Left hindlimb (tissue), 1 donor: ENCODE measurements at places on chromosomes 1 and 21.
A peak's percentile ranks its signal among the peaks of the same experiment; 100 is the strongest.

DNA sequence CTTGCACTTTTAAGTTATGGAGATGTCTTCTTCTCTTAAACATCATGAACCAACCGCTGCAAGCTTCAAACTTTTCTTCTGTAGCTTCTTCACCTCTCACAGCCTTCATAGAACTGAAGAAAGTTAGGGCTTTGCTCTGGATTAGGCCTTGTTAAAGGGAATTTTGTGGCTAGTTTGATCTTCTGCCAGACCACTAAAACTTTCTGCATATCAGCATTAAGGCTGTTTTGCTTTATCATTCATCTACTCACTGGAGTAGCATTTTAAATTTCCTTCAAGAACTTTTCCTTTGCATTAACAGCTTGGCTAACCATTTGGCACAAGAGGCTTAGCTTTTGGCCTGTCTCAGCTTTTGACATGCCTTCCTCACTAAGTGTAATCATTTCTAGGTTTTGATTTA lies 43.0 kb upstream of the RGL1 start:
- no peak for DNase-seq

DNA sequence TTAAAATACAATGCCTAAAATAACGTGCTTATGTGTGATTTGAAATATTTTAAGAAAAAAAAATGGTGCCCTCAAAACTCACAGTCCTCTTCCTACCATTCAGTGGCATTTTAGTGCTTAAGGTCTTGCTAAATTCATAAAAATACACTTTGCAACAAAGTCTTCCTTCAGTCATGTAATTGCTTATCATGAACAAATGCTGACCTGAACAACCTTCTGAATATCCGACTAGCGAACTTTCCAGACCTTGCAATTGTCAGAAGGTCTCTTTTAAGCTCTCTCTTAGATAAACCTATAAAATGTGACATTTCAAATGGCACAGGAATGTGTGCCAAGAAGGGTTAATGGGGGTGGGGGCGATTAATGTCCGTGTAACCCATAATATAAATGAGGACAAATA lies 858 bp downstream of the BRINP3 start:
- no peak for DNase-seq

GRCh38 chr1:23564529-23565122 lies 5.3 kb upstream of the ID3 start:
- no peak for DNase-seq

- DNase-seq = no peak
These were observed 14.8 kb downstream of the ATP1B1 start for GRCh38 chr1:169121146-169121923.

GRCh38 chr1:33321178-33321577 lies 280 bp upstream of the A3GALT2 start:
- DNase-seq = no peak

DNA sequence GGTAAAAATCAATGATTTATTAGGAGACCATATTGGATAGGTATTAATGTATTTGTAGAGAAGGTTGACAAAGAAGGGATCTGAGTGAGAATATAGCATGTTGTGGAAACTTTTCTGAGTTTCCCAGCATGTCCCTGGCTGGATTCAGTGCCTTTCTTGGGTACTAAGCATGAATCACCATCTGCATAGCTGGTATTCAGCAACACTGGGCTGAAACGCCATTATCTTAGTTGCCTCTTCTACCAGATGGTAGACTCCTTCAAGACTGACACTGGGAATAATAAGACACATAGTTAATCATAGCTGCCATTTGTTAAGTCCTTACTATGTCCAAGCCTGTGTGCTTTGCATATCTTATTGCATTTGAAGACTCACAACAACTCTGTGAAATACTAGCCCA lies 45.5 kb downstream of the ATP5PF start:
- DNase-seq = no peak

- DNase-seq = no peak
These were observed 102.6 kb downstream of the KIAA0319L start for GRCh38 chr1:35454616-35455015.

GRCh38 chr1:156291226-156292061 lies 4.0 kb downstream of the GLMP start:
- DNase-seq = peak; percentile 90

- DNase-seq = peak; percentile 30
These were observed 6.2 kb downstream of the DNMT3L start for GRCh38 chr21:44255511-44255981.

DNA sequence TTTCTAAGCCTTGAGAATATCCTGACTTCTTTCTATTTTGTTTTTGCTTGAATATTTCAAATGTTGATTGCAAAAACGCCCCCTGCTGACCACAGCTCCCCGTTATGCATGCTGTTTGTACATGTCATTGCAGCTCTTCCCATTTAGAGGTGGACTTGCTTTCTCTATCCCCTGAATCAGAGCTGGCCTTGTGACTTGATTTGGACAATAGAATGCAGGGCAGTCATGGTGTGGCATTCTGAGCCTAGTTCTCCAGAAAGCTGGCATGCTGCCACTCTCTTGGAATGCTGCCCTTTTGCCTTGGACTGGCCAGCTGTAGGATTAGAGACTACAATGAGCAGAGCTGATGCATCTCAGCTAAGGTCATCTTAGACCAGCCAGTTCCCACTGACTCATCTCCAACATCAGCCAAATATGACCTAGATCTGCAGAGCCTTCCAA lies 1561.5 kb downstream of the MRPL39 start:
- peak; percentile 82 for DNase-seq

DNA sequence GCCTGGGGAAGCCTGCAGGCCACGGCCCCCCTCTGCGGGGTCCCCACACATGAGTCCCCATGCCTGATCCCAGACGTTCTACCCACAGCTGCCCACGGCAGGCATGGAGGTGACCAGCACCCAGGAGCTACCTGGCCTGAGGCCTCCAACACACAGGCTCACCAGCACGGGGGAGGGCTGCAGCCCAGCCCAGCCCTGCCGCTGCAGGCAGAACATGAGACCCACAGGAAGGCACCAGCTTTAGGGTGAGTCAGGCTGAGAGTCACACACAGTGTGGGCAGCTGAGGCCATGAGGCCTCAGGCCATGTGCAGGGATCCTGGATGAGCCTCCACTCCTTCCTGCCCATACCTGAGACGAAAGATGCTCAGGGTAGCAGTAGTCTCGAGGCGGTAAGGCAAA lies 121.1 kb downstream of the PSMG1 start:
- DNase-seq = no peak

- DNase-seq = no peak
These were observed 26.7 kb upstream of the GLIS1 start for GRCh38 chr1:53765657-53766056.

DNA sequence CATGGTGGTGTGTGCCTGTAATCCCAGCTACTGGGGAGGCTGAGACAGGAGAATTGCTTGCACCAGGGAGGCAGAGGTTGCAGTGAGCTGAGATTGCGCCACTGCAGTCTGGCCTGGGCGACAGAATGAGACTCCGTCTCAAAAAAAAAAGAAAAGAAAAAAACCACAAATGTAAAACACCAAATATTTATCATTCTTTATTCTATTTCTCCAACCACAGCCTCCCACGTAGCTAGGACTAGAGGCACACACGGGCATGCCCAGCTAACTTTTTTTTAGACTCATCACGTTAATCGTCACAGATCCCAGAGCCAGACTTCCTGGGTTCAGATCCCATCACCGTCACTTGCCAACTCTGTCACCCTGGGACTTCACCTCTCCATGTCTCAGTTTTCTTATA lies 13.5 kb downstream of the DNAJC16 start:
- no peak for DNase-seq

DNA sequence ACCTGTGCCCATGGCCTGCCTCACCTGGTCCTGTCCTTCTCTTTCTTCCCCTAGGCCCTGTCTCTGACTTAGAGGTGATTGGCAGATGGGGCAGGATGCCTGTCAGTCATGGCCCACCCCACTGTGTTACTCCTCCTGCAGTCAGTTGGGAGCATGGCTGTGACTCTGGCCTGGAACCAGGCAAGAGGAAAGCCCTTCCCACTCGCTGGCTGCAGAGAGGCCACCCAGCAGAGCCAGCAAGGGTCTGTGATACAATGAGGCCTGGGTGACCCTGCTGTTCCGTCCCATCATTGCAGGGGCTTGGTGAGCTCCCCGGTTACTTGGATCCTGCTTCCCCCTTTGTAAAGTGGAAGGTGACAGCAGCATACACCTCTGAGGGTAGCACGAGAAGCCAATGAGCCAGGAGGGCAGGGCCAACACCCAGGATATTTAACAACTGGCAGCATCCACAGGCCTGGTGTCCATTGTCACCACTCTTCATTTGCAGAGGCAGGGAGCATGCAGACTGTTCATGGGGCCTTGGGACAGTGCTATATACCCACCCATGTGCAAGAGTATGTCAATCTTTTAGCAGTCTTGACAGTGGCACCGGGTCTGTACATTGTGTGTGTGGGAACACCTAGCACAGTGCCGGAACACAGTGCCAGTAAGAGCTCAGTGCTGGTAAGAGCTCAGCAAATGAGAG lies 191.0 kb upstream of the C1orf174 start:
- DNase-seq = no peak

GRCh38 chr1:248599396-248599795 lies 1.9 kb upstream of the OR2T10 start:
- DNase-seq = no peak

DNA sequence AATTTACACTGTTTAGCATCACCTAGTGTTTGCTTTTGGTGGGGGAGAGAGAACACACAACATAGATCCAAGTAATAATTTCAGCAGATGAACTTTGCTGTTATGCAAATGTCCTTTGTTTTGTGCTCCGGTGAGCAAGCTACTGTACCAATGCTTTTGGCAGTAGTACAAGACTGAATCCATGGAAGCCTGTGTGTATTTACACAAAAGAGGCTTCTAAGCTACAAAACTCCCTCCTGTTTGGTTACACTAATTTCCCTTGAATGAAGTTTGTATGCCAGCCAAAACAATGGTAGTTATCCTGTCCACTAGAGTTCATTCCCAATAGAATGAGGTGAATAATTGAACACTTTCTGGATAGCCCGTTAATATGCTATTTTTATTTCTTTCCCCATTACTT lies 320.5 kb downstream of the KCTD3 start:
- DNase-seq = no peak

GRCh38 chr1:25818569-25818968 lies 1.2 kb upstream of the MTFR1L start:
- DNase-seq = no peak

DNA sequence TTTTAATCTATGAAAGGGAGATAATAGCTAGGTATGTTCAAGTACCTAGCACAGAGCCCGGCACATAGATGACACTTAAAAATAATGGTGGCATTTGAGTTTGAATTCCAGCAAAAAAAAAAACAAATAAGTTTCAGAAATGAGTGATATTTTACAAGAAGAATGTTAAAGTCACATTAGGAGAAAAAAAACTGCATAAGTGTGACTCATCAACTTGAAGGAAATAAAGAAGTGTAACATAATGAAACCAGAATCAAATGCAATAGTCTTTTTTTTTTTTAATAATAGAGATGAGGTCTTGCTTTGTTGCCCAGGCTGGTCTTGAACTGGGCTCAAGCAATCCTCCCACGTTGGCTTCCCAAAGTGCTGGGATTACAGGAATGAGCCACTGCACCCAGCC lies 17.1 kb downstream of the DNASE2B start:
- DNase-seq = no peak
